ENCODE measurements at places on chromosomes 3 and 15.

- DNase-seq = peak; percentile 63
Observed at GRCh38 chr3:112333381-112334317, 693 bp downstream of the CD200 start.

- DNase-seq = no peak
Observed at GRCh38 chr3:51379301-51379700, 5.8 kb upstream of the MANF start.

DNA sequence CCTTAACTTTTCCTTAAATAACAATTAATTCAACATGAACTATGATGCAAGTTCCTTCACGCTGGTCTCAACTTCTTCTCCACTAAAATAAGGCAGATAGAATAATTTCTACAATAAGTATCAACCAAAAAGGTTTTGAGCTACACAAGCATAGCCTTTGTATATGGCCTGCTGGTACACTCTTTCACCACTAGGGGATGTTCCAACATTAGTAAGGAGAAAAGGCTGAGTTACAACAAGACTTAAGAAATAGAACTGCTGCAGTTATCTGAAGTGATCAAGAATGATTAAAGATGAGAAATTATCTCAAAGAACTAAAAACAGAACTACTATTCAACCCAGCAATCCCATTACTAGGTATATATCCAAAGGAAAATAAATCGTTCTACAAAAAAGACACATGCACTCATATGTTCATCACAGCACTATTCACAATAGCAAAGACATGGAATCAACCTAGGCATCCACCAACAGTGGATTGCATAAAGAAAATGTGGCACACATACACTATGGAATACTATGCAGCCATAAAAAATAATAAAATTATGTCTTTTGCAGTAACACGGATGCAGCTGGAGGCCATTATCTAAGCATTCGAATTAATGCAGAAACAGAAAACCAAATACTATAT lies 14.4 kb downstream of the ATP13A3 start:
- DNase-seq = peak; percentile 78

GRCh38 chr3:78801926-78802561 lies 965.8 kb downstream of the ROBO1 start:
- no peak for DNase-seq

DNA sequence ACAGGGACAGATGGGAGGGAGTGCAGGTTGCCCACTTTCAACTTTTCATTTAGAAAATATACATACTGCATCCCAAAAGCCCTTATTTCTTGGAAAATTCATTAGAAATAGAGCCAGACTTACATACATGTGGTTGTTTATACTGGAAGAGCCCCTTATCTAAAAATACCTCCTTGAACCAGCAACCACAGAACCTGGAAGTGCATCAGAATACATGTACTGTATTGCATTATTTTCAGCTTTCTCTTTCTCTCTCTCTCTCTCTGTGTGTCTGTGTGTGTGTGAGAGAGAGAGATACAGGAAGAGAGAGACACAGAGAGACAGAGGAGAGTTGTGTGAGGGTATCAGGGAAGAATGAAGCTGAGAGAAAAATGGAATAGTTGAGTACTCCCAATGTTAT lies 29.5 kb upstream of the LSAMP start:
- no peak for DNase-seq

DNA sequence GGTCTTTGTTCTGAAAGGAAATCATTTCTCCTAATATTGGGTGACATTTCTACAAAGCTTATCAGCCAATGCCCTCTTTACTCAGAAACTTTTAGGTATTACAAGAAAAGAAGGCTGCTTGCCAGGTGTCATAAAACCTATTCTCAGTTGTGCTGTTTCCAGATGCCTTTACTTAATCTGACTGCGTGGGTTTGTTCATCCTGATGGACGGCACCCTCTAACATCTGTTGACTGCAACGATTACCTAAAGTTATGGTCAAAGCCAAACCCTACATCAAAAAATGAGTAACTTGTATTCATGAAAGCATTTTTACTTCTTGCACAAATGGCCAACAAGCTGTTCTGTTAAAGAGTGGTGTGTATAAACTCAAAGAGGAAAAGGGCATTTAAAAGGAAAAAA lies 207.7 kb upstream of the PDZRN3 start:
- DNase-seq = no peak

DNA sequence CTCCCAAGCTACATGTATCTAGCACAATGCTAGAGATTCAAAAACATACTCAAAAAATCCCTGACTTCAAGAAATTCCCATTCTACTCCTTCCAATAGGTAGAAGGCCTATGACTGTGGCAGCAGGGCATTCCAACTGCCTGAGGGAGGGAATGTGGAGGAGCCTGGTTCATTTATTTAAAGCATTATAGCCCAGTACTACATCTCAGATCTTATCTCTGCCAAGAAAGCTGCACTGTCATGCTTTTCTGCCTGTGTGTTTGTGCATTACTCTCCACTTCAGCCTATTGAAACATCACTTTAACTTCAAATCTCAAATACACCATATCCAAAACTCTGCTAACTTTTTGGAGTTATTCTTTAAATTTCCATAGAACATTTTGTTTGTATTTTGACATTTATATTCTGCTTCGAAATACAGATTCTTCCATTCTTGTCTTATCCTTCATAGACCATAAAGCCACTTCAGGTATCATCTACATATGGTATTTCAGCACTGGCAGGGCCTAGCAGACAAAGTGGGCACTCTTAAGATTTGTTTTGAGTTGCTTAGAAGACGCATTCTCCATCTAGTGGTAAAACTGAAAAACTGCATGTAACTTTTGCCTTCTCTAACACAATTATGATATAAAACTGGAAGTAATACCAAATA lies 59.1 kb upstream of the NEDD4 start:
- DNase-seq = peak; percentile 13

DNA sequence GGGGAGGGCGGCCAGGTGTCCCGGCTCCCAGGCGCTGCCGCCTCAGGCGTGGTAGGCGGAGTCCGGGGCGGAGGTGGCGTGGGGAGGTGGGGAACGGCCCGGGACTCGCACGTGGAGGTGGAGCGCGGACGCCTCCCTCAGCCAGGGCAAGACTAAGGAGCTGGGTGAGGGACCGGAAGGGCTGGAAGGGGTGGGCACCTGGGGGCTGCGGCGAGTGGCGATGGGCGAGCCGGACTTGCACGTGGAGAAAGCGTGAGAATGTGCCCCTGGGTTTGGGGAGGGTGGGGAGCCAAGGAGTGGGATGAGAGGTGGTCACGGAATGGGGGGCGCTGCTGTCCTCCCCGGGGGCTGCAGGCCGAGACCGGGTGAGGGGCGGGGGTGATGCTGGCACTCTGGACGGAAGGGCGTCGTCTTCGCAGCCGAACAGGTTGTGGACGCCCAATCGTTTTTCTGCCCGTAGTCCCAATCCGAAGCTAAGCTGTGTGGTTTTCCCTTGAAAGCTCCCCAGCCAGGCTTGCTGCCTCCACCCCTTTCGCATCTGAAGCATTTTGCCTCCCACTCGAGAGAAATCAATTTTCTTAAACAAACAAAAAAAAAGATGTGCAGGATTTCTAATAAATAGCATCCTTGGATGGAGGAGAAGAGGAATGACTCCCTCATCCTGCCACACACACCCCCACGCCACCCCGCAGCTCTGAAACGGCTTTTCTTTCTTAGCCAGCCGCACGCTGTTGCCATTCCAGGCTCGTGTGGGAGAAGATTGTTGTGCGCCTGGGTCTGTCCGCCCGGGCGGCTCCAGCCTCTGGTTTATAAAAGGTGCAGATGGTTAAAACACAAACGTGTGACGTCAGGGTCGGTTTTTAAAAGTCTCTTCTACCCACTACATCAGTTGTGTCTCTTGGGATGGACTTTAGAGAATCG lies 62.5 kb upstream of the ANKRD28 start:
- peak; percentile 92 for DNase-seq

GRCh38 chr3:158105119-158105709 lies 1.0 kb downstream of the SHOX2 start:
- peak; percentile 49 for DNase-seq

DNA sequence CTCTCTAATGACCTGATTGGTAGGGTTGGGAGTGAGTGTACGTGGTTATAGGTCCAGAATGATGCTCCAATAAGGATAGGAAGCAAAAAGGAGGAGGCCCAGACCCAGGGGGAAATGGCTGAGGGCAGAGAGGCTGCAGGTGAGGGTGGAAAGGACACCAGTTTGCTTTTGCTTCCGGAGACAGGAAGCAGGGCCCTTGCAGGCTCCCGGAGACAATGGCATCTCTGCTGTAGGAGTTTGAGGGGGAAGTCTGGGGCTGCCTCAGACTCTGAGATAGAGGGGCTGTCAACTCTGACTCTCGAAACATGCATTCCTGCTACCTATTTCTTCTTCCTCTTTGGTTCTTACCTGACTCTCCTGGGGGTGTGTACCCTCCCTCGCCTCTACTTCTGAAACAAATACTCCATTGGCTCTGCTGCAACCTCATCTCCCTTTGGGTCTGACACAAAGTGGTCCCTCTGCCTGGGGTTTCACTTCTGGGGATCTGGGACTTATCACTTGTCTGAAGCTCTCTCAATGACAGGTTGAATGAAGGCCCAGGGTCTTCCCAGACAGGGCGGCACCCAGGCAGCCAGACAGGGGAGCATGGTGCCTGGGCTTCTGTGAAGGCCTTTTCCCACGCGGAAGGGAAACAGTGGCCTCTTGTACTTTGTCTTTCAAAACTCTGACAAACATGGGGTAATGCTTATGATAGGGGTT lies 61.5 kb downstream of the CHRD start:
- no peak for DNase-seq

- peak; percentile 74 for DNase-seq
Observed at GRCh38 chr15:85479071-85479647, 98.8 kb downstream of the AKAP13 start.

GRCh38 chr3:123467046-123467445 lies 18.2 kb upstream of the ADCY5 start:
- no peak for DNase-seq

- no peak for DNase-seq
Observed at GRCh38 chr3:47012342-47013230, 33.1 kb downstream of the NBEAL2 start.

GRCh38 chr3:12780751-12781150 lies 15.7 kb upstream of the CAND2 start:
- DNase-seq = no peak

DNA sequence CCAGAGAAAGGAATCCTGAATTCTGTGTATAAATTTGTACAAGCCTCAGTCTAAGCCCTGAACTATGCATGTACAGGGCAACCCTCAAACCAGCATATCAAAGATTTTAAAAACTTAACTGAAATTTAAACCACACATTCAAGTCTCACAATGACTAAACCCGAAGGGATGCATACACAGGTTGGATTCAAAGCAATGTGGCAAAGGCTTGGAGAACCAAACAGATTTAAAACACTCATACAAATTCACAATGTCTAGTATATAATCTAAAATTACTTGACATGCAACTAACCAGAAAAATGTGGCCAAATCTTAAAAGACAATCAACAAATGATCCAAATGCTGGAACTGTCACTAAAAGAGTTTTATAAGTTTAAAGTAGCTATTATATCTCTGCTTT lies 36.4 kb downstream of the CEP152 start:
- no peak for DNase-seq

All from NCI-H146 (cell line).